Panc1 (cell line): ENCODE measurements at places on chromosomes 4 and X.

DNA sequence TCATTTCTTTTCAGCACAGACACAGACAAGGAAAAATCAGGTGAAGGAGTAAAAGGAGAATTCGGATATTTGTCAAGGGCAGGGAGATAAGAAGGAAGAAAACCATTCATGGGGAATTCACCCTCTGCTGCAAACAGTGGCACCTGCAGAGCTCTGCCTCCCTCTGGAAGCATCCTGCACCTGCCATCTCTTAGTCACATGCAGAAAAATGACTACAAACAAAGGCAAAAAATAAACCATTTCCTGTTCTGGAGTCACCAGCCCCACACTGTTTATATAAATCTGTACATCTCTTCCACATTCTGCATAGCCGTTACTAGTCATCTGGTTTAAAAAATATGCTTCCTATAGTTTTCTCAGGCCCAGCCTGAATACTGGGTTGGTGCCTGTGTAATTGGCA lies 205.3 kb downstream of the ARAP2 start:
- no peak for DNase-seq

DNA sequence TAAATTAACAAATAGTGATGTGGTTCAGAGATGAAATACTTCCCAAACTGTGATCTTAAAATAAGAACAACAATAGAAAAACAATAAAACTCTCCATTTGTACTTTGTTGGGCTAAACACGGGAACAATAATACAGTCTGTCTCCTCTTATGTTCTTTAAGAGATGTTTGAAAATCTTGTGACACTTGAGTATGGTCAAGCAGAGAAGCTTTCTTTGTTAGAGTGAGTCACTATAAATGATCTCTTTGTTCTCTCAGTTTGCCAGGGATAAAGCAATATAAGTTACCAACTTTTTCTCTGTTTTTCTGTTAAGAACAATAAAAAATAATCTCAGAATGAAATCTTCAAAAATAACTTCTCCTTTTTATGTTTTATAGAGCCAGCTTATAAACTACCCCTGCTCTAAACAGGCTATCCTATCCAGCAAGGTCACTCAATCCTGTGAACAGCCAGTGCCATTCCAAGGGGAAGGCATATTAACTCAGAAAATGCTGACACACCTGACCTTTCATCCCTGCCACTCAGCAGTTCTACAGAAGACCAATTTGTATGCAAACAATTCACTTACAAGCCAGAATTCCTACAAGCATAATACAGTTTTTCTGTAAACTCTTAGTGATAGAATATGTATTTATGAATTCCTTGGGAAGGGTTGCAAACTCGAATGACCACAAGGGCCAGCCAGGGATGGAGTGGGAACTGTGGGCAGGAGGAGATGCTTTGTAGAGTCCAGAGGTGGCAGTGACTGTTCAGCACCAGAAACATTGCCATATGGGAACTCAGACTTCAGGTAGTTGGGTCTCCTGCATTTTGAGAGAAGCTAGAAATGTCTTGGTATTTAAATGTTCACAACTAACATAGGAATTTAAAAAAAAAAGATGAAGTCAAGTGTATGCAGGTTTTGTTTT lies 52.2 kb downstream of the AFM start:
- DNase-seq: no peak

- no peak for DNase-seq
These were observed 64.5 kb upstream of the MAGEA10 start for GRCh38 chrX:152202886-152203285.

DNA sequence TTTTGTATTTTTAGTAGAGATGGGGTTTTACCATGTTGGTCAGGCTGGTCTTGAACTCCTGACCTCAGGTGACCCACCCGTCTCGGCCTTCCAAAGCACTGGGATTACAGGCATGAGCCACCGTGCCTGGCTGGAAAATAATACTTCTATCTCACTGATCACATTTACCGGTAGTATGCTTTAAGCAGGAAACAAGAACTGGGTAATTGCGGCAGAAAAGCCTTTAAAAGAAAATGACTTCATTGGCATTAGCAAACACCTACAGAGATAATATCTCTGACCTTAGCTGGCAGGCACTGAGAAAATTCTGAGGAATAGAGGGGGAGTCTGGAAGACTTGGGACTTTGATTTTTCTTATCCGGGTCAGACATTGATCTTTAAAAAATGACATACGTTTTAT lies 78.5 kb downstream of the SHROOM3 start:
- DNase-seq: no peak
